ENCODE measurements at places on chromosomes 3 and 15.

DNA sequence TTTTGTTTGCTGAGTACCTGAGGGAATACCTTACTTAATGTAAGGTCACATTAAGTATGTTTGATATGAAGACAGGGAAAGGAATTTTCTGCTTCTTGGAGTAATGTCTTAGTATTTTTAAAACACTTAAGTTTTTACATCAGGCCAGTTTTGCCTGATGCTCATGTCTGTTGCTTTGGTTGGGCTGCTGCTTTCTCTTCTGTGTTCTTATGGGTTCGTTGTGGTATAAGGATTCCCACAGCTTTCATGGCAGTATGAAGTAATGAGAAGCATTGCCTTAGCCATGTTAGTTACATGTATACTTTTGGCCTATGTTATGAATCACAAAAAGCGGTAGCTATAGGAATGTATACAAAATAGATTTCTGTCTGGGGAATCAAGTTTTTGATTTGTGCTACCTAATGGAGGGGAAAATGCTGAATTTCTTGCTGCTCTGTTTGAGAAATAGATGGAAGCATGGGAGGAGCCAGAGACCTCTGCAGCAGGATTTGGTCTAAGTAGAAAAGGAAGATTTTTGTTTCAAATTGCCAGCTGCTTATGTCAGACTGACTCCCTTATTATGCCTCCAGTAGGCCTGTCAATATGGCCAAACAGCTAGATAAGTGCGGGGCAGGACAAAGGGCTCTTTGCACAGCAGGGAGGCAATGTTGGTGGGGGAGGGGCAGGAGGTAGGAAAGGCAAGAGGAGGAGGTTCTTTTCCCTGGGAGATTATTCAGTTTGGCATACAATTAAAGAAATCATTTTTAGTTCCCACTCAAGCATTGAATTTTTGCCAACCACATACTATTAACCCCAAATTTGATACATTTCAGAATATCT lies 5.2 kb downstream of the SETD5 start:
- peak; percentile 48 for DNase-seq

DNA sequence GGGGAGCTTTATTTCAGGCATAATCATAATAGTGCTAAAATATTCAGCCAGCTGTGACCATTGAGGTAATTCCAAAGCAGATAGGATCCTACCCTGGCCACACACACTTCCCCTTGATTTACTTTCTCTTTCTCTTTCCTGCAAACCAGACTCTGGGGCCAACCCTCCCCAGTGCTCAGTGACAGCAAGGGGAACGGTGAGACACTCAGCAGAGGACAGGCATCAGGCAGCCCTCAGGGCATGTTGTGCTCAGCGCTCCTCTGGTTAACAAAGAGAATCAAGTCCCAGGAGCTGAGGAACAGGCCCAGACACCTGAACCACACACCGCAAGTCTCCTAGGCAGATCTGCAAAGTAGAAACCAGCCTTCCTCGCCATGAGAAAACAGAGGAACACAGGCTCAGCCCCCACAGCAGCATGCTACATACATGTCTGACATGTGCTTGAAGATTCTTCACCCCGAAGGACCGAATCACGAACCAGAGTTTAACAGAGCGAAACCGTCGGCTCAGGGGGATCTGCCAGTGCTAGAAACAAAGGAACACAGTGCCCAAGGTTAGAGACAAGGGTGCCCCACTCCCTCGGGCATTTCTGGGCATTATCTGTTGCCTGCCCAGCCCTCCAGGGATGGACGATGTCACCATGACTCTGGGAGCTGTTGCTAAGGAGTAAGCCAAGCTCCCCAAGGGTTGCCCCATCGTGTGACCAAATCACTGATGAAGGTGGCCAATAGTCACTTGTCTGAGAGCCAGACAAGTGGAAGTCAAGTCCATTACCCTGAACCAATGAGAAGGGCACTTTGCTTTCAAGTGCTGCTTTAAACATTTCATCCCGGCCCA lies 17.5 kb downstream of the HDC start:
- DNase-seq = no peak

DNA sequence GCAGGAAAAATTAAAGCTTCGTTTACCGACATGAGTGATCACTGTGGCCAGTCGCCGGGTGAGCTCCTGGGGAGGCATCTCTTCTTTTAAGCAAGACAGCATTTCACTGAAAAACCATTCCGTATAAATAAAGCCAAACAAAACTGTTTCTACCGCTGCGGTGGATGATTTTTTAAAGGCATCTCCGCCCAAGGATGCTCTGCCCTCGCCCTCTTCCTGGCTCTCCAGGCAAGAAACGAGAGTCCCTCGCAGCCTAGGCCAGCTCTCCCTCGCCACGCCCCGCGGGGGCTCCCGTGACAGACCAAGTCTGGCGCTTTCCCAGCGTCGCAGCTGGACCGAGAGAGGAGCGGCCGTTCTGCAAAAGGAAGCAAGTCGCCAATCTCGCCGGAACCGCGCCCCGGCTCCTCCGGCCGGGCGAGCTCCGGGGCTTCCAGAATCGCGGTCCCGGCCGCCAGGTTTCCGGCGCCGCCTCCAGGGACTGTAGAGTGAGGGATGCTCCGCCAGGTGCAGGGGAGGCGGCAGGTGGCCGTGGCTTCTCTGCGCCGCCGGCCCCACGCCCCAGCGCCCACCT lies 458 bp downstream of the MCF2L2 start:
- peak; percentile 60 for DNase-seq

- no peak for DNase-seq
Measured at GRCh38 chr15:48966595-48967301, 3.0 kb upstream of the SHC4 start.

- DNase-seq = no peak
Measured at GRCh38 chr3:24354230-24354629, 140.4 kb downstream of the THRB start.

DNA sequence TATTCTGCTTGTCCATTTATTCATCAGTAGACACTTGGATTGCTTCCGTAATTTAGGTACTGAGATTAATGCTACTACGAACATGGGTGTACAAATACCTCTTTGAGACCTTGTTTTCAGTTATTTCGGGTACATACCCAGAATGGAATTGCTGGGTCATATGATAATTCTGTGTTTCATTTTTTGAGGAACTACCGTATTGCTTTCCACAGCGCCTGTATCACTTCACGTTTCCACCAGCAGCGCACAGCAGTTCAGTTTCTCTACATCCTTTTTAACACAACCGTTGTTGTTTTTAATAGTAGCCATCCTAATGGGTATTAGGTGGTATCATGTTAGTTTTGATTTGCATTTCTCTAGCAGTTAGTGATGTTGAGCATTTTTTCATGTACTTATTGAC lies 9.5 kb downstream of the PAK2 start:
- no peak for DNase-seq

DNA sequence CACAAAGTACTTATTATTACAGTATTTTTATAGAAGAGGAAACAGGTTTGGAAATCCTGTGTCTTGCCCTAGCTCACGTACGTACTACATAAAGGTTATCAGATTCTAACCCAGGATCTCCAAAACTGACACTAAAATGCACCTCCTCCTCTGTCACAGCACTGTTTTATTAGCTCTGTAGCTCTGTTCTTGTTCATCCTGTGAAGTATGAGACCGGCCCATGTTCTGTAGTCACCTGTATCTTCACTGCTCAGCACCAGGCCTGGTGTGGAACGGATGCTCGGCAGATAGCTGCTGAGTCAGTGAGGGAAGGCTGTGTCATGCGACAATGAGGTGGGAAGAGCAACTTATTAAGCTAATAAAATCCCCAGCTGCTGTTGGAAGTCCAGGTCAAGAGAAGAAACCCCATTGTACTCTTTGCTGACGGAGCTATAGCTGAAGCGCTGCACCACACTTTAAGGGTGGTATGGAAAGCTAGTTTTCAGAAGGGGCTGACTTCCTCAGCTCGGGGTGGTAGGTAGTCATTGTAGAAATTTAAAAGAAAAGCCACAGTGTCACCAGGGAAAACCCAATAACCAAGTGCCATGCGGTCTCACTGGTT lies 22.8 kb downstream of the BCL2A1 start:
- DNase-seq = no peak

All from D341Med (cell line).